ENCODE measurements at places on chromosomes 13 and 19. TPM values are rescaled to one million over a fixed set of nuclear protein-coding genes. Genes with fewer than 3 reads are reported as not detected.

The PCSK4 gene
- total RNA-seq: 1.3 TPM

The OR10H1 gene
- not detected for total RNA-seq

The CBARP gene
- total RNA-seq: 1.00 TPM

The CEACAM3 gene
- total RNA-seq: not detected

The ZNF626 gene
- 14.9 TPM for total RNA-seq

The ZNF888 gene
- 3.7 TPM for total RNA-seq

The KCNK6 gene
- 19.5 TPM for total RNA-seq

The FBN3 gene
- not detected for total RNA-seq

The ZNF442 gene
- 3.6 TPM for total RNA-seq

The KANK3 gene
- total RNA-seq: 0.18 TPM

The PDX1 gene
- total RNA-seq: not detected

The CASP14 gene
- total RNA-seq: not detected

The DAND5 gene
- not detected for total RNA-seq

The IL17D gene
- 1.3 TPM for total RNA-seq

The PSG5 gene
- 3.4 TPM for total RNA-seq

The CYP4F3 gene
- not detected for total RNA-seq

The PNPLA6 gene
- total RNA-seq: 63.0 TPM

The LYPD3 gene
- total RNA-seq: 0.09 TPM

The MEIOSIN gene
- total RNA-seq: not detected

The CGB8 gene
- not detected for total RNA-seq
